ENCODE measurements at places on chromosomes 6 and 20. TPM values are rescaled to one million over a fixed set of nuclear protein-coding genes. Genes with fewer than 3 reads are reported as not detected.

GRCh38 chr6:138227316-138227781 is 9.1 kb upstream of the PBOV1 start:
- DNase-seq = no peak
- H3K27ac ChIP-seq = no peak overlapping the region

DNA sequence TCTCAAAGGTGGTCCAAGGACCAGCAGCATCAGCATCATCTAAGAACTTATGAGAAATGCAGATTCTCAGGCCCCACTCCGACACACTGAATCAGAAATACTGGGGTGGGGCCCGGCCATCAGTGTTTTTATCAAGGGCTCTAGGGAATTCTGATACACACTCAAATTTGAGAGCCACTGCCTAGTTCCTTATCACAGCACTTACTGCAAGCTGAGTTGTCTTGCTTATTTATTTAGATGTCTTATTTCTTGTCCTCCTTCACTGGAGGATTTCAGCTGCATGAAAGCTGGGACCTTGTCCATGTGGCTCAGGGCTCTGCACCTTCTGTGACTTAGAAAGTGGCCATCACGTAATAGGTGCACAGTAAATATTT is 139.4 kb upstream of the RREB1 start:
- no peak overlapping the region for H3K4me3 ChIP-seq
- H3K36me3 ChIP-seq = no peaks in the 10 kb centered on the region
- no peak overlapping the region for H3K27ac ChIP-seq

- H3K4me1 ChIP-seq = peaks cover 26% of the 10 kb centered on the region
- H3K4me3 ChIP-seq = no peak overlapping the region
- H3K36me3 ChIP-seq = no peaks in the 10 kb centered on the region
- H3K27ac ChIP-seq = no peak overlapping the region
Observed at GRCh38 chr6:170298688-170299087, 7.8 kb upstream of the DLL1 start.

- no peak overlapping the region for H3K27ac ChIP-seq
- no peaks in the 10 kb centered on the region for H3K36me3 ChIP-seq
- H3K4me3 ChIP-seq = no peak overlapping the region
- no peaks in the 10 kb centered on the region for H3K27me3 ChIP-seq
Observed at GRCh38 chr6:148538261-148539190, 195.9 kb downstream of the SASH1 start.

GRCh38 chr20:24870881-24871280 is 78.2 kb upstream of the CST7 start:
- no peaks in the 10 kb centered on the region for H3K36me3 ChIP-seq
- no peak overlapping the region for H3K27ac ChIP-seq
- H3K4me1 ChIP-seq = no peaks in the 10 kb centered on the region
- H3K4me3 ChIP-seq = no peak overlapping the region

DNA sequence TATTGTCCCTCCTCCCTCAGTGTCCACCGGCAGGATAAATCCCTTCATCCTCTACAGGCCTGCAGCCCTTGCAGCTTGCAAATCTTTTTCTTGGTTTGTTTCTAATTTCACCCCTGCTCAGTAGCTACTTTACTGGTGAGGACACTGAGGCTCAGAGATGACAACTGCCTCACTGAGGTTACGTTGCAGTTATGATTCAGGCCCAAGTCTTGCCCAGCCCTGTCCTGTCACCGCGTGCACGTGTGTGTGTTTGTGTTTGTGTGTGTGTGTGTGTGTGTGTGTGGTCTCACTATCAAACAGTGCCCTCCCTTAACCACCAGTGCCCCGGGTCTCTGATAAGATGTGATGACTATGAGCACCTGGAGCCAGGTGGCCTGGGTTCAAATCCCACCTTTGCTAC is 21.1 kb downstream of the FAM110A start:
- H3K4me1 ChIP-seq = peaks cover 4% of the 10 kb centered on the region
- H3K4me3 ChIP-seq = no peak overlapping the region
- DNase-seq = no peak

GRCh38 chr6:62640749-62641148 is 354.7 kb upstream of the KHDRBS2 start:
- H3K27me3 ChIP-seq = no peaks in the 10 kb centered on the region
- H3K36me3 ChIP-seq = no peaks in the 10 kb centered on the region
- no peaks in the 10 kb centered on the region for H3K4me1 ChIP-seq
- no peak overlapping the region for H3K27ac ChIP-seq

- peaks cover 47% of the 10 kb centered on the region for H3K4me1 ChIP-seq
- peaks cover 4% of the 10 kb centered on the region for H3K27me3 ChIP-seq
- no peaks in the 10 kb centered on the region for H3K36me3 ChIP-seq
- peak; percentile 78 for DNase-seq
- H3K27ac ChIP-seq = no peak overlapping the region
Observed at GRCh38 chr20:17898548-17898994, 70.0 kb downstream of the SNX5 start.

DNA sequence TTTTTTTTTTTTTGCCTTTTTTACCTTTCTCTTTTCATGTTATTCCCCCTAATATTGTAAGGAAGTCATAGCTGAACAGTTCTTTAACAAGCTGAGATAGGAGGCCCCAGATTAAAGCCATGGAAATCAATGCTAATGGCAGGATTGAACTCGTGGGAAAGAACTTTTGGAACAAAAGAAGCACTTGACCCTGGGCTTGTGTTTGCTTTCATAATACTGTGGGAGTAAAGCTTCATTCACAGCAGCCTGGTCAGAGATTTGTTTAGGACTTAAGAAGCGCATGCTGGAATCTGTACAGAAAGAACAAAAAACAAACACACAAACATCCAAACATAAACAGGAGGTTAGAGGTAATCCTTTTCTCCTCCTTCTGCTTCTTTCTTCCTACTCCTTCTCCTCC is 5.1 kb downstream of the HEY2 start:
- H3K4me1 ChIP-seq = peaks cover 8% of the 10 kb centered on the region
- H3K4me3 ChIP-seq = no peak overlapping the region
- H3K36me3 ChIP-seq = no peaks in the 10 kb centered on the region
- DNase-seq = no peak

GRCh38 chr6:74867291-74867690 is 338.6 kb downstream of the COL12A1 start:
- no peaks in the 10 kb centered on the region for H3K36me3 ChIP-seq
- DNase-seq = no peak
- no peaks in the 10 kb centered on the region for H3K27me3 ChIP-seq
- no peak overlapping the region for H3K4me3 ChIP-seq
- no peaks in the 10 kb centered on the region for H3K4me1 ChIP-seq
- H3K27ac ChIP-seq = no peak overlapping the region

DNA sequence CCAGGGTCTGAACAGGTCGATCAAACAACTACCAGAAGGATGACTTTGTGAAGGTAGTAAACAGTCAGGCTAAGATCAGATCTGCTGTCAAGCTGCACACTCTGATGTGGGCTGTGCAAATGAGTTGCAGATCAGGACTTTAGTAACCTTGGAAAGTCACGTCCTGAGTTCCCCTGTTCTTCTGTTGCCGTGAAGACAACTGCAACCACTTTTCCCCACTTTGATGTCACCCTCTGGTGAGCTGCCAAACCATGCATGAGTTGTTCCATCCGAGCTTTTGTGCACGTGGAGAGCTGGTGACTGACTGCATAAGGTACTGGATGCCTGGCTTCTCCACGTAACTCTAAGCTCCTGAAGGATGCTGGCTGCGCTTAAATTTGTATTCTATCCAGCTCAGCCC is 111.0 kb downstream of the CD83 start:
- DNase-seq = no peak
- H3K36me3 ChIP-seq = no peaks in the 10 kb centered on the region
- no peak overlapping the region for H3K27ac ChIP-seq

DNA sequence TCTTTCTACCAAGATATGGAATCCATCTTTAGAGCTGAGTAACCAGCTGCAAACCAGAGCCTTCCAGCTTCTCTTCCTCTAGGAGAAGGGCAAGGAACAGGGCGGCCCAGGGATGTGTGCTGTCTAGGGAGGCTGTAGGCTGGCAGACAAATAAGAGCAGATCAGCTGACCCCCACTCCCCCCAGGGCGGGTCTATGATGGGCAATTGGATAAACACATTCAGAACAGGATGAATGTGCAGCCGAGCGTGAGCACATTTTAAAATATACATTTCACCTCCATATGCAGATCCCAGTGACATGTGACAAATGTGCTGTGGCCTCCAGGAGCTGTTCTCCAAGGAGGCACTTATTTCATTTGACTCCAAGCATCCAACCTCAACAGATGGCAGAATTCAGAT is 580.1 kb downstream of the PTPRT start:
- DNase-seq = no peak
- H3K4me1 ChIP-seq = no peaks in the 10 kb centered on the region
- no peaks in the 10 kb centered on the region for H3K27me3 ChIP-seq
- no peaks in the 10 kb centered on the region for H3K36me3 ChIP-seq
- no peak overlapping the region for H3K27ac ChIP-seq

DNA sequence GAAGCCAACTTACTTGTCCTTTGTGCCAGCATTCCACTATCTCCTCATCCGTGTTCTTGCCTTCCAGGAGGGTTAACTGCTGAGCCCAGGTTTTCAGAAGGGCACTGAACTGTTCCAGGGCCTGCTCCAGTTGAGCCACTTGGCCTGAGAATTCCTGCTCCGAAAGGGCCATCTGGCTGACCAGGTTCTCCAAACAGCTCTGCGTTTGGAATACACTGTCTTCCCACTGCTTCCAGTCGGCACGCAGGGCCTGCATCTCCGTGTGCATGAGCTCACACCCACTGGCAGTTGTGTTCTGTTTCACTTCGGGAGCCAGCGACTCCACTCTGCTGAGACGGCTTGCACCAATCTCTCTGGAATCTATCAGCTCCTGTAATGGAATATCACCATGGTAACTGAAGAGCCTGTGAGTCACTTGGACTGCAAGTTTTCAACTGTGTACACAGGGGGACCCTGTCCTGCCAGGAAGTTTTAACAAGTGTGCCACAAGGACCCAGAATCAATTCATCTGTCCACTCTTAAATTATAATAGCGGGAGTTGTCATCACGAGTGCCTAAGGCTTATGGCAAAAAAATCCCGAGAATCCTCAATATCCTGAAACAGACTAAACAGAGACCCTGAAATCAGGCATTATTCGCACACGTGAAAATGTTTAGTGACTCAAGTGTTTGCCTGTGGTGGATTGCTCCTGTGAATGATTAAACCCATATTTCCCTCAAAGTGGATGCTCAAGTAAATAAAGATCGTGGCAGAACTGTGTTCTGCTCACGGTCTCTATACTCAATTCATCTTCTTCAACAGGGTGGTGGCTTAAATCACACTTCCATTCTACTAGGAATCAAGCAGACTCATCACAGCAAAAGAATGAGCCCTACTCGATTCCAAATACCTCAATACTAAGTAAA is 255.9 kb downstream of the SYNE1 start:
- no peaks in the 10 kb centered on the region for H3K27me3 ChIP-seq
- no peak overlapping the region for H3K27ac ChIP-seq
- H3K4me1 ChIP-seq = no peaks in the 10 kb centered on the region
- no peak for DNase-seq
- no peak overlapping the region for H3K4me3 ChIP-seq
- no peaks in the 10 kb centered on the region for H3K36me3 ChIP-seq

GRCh38 chr20:38218566-38218885 is 42.0 kb downstream of the KIAA1755 start:
- H3K27me3 ChIP-seq = no peaks in the 10 kb centered on the region
- DNase-seq = no peak
- no peak overlapping the region for H3K27ac ChIP-seq

- H3K36me3 ChIP-seq = peaks cover 46% of the 10 kb centered on the region
- no peak overlapping the region for H3K27ac ChIP-seq
- no peak overlapping the region for H3K4me3 ChIP-seq
- H3K27me3 ChIP-seq = no peaks in the 10 kb centered on the region
- DNase-seq = no peak
Observed at GRCh38 chr6:111012143-111012452, 30.3 kb downstream of the RPF2 start.

The SRSF12 gene
- not detected for polyA plus RNA-seq

The PRSS16 gene
- 1.3 TPM for polyA plus RNA-seq

The RFX6 gene
- not detected for polyA plus RNA-seq

The CEP85L gene
- polyA plus RNA-seq = 7.6 TPM

Measured in B cell (primary cell).